ENCODE measurements at places on chromosomes 5 and 9. TPM values are rescaled to one million over a fixed set of nuclear protein-coding genes. Genes with fewer than 3 reads are reported as not detected.

- no peaks in the 10 kb centered on the region for H3K4me1 ChIP-seq
- no peaks in the 10 kb centered on the region for H3K36me3 ChIP-seq
These were observed 252.5 kb downstream of the TRPM3 start for GRCh38 chr9:70868661-70869652.

DNA sequence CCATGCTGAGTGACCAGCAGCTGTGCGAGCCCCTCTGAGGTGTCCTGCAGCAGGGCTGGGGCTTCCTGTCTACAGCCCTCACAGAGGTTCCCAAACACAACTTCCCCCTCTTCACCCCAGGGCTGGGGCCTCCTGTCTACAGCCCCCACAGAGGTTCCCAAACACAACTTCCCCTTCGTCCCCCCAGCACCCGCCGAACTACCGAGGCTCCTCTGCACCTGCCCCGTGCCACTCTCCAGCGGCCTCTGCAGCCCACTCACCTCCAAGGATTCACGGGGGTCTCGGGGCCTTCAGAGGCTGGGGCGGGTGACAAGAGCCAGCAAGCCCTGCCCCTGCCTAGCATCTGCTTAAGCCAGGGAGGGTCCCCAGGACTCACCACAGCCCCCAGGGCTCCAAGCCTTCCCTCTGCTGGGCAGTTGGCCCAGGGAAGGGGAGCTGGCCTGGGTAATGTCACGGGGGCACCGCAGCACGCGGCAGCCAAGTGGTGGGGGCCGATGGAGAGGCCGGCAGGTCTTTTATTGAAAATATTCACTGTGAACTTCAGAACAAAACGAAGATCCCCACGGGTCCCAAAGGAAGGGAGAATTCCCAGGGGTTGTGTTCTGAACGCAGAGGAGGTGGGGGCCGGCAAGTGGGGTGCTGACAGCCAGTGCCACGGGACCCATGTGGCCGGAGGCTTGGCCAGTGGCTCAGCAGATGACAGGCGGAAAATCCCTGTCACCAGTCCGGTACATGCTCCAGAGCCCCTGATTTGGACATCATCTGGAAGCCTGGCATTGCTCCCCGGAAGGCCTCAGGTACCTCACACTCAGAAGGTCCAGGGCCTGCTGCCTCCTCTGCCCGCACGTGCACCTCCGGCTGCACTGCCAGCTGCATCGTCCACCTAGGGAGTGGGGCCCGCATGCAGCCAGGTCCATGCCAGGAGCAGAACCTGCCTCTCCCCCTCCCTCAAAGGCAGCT is 125.3 kb downstream of the ADAMTS2 start:
- no peaks in the 10 kb centered on the region for H3K27me3 ChIP-seq
- H3K36me3 ChIP-seq: peaks cover 2% of the 10 kb centered on the region
- no peaks in the 10 kb centered on the region for H3K4me1 ChIP-seq
- H3K27ac ChIP-seq: no peak overlapping the region
- H3K4me3 ChIP-seq: no peak overlapping the region
- no peak for DNase-seq

GRCh38 chr5:61768692-61769281 is 436.7 kb downstream of the ZSWIM6 start:
- H3K27ac ChIP-seq: no peak overlapping the region
- H3K4me1 ChIP-seq: no peaks in the 10 kb centered on the region
- H3K36me3 ChIP-seq: no peaks in the 10 kb centered on the region
- DNase-seq: peak; percentile 14
- H3K27me3 ChIP-seq: peaks cover 6% of the 10 kb centered on the region

GRCh38 chr9:125079931-125080330 is 63.4 kb downstream of the SCAI start:
- peaks cover 16% of the 10 kb centered on the region for H3K36me3 ChIP-seq
- no peak overlapping the region for H3K4me3 ChIP-seq
- no peaks in the 10 kb centered on the region for H3K4me1 ChIP-seq
- DNase-seq: no peak
- no peak overlapping the region for H3K27ac ChIP-seq

- peak overlapping the region; percentile 59 for H3K4me3 ChIP-seq
- H3K27me3 ChIP-seq: no peaks in the 10 kb centered on the region
- H3K36me3 ChIP-seq: peaks cover 10% of the 10 kb centered on the region
- peak overlapping the region; percentile 31 for H3K27ac ChIP-seq
These were observed 28.8 kb downstream of the SMARCA2 start for GRCh38 chr9:2043881-2044462.

DNA sequence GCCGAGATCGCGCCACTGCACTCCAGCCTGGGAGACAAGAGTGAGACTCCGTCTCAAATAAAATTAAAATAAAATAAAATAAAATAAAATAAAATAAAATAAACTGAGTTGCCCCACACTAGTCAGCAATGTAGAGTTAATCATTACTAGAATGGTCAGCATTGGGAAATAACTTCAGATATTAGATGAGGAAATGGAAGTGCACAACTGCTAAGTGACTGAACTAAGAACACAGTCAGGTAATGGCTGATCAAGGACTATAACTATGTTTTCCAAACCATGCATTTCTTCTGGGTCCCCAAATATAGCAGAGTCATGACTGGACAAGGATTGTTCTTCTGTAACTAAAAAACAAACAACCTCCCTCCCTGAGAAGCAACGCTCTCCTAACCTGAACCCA is 17.1 kb downstream of the OTP start:
- no peak overlapping the region for H3K4me3 ChIP-seq
- H3K4me1 ChIP-seq: no peaks in the 10 kb centered on the region
- peaks cover 2% of the 10 kb centered on the region for H3K36me3 ChIP-seq
- no peak overlapping the region for H3K27ac ChIP-seq

GRCh38 chr5:56358703-56359681 is 125.9 kb upstream of the ANKRD55 start:
- no peaks in the 10 kb centered on the region for H3K27me3 ChIP-seq
- no peak for DNase-seq
- peaks cover under 1% of the 10 kb centered on the region for H3K36me3 ChIP-seq
- no peak overlapping the region for H3K4me3 ChIP-seq
- H3K27ac ChIP-seq: no peak overlapping the region

- H3K4me3 ChIP-seq: no peak overlapping the region
- DNase-seq: no peak
- H3K27me3 ChIP-seq: no peaks in the 10 kb centered on the region
- peaks cover 2% of the 10 kb centered on the region for H3K36me3 ChIP-seq
These were observed 25.8 kb downstream of the NADK2 start for GRCh38 chr5:36215910-36216309.

GRCh38 chr5:141570655-141571054 is 48.1 kb downstream of the DIAPH1 start:
- peak overlapping the region; percentile 76 for H3K27ac ChIP-seq
- DNase-seq: no peak

DNA sequence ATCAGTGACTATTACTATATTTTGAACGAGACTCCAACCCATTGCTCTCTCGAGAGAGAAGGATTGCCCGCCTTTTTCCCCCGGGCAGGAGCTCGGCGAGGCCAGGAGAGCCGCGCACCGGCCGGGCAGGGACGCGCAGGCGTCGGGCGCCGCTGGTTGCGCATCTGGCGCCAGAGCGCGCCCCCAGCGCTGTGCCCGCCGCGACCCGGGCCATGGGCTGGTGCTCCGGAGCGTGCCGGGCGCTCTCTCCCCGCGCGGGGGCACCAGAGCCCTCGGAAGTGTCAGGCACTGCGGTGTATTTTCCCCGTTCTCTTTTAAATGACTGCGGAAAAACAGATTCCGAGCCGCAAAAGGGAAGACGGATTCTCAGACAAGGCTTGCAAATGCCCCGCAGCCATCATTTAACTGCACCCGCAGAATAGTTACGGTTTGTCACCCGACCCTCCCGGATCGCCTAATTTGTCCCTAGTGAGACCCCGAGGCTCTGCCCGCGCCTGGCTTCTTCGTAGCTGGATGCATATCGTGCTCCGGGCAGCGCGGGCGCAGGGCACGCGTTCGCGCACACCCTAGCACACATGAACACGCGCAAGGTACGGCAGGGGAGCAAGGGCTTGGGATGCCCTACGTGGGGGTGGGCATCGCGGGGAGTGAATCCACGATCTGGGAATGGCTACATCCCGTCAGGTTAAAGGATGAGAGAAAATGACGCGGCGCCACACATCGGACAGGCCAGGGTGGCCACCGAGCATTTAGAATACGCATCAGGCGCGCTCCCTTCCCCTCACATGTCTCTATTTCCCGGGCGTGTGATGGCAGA is 1.1 kb upstream of the NTRK2 start:
- H3K27me3 ChIP-seq: peaks cover 63% of the 10 kb centered on the region
- DNase-seq: peak; percentile 69
- no peaks in the 10 kb centered on the region for H3K36me3 ChIP-seq
- H3K4me3 ChIP-seq: peak overlapping the region; percentile 76

GRCh38 chr9:123375469-123376132 is 19.6 kb downstream of the CRB2 start:
- no peak overlapping the region for H3K4me3 ChIP-seq
- no peaks in the 10 kb centered on the region for H3K4me1 ChIP-seq
- H3K36me3 ChIP-seq: no peaks in the 10 kb centered on the region
- DNase-seq: no peak
- H3K27ac ChIP-seq: no peak overlapping the region
- peaks cover 33% of the 10 kb centered on the region for H3K27me3 ChIP-seq

GRCh38 chr5:137808503-137809135 is 54.5 kb upstream of the HNRNPA0 start:
- H3K4me3 ChIP-seq: no peak overlapping the region
- H3K36me3 ChIP-seq: peaks cover 5% of the 10 kb centered on the region
- H3K27me3 ChIP-seq: no peaks in the 10 kb centered on the region

- H3K27me3 ChIP-seq: no peaks in the 10 kb centered on the region
- H3K36me3 ChIP-seq: no peaks in the 10 kb centered on the region
- no peak overlapping the region for H3K27ac ChIP-seq
These were observed 32.3 kb downstream of the RUSC2 start for GRCh38 chr9:35522187-35522586.

DNA sequence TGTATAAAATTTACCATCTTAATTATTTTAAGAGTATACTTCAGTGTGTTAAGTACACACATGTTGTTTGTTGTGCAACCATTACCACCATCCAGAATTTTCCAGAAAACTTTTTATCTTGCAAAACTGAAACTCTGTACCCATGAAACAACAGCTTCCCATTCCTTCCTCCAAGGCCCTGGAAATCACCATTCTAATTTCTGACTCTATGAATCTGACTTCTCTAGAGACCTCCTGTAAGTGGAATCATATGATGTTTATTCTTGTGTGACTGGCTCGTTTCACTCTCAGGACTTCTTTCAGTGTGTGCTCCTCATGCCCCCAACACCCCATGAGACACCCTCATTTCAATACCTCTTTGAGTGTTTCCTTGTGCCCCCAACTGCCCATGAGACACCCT is 60.4 kb upstream of the COL15A1 start:
- H3K27ac ChIP-seq: no peak overlapping the region
- H3K4me1 ChIP-seq: no peaks in the 10 kb centered on the region
- no peak for DNase-seq
- H3K4me3 ChIP-seq: no peak overlapping the region
- peaks cover 46% of the 10 kb centered on the region for H3K27me3 ChIP-seq

- DNase-seq: no peak
- no peaks in the 10 kb centered on the region for H3K4me1 ChIP-seq
- H3K4me3 ChIP-seq: no peak overlapping the region
- H3K36me3 ChIP-seq: no peaks in the 10 kb centered on the region
- peaks cover 25% of the 10 kb centered on the region for H3K27me3 ChIP-seq
These were observed 274.1 kb downstream of the SMARCA2 start for GRCh38 chr9:2289263-2289662.

GRCh38 chr5:35313291-35313690 is 83.0 kb upstream of the PRLR start:
- H3K36me3 ChIP-seq: no peaks in the 10 kb centered on the region
- H3K27ac ChIP-seq: no peak overlapping the region
- no peak for DNase-seq
- peaks cover 22% of the 10 kb centered on the region for H3K4me1 ChIP-seq
- no peak overlapping the region for H3K4me3 ChIP-seq

GRCh38 chr5:172505845-172506244 is 51.5 kb upstream of the SH3PXD2B start:
- no peak for DNase-seq
- H3K4me3 ChIP-seq: no peak overlapping the region
- H3K4me1 ChIP-seq: no peaks in the 10 kb centered on the region
- H3K36me3 ChIP-seq: no peaks in the 10 kb centered on the region

- no peaks in the 10 kb centered on the region for H3K27me3 ChIP-seq
- no peaks in the 10 kb centered on the region for H3K4me1 ChIP-seq
- H3K4me3 ChIP-seq: no peak overlapping the region
- no peaks in the 10 kb centered on the region for H3K36me3 ChIP-seq
- no peak overlapping the region for H3K27ac ChIP-seq
- DNase-seq: no peak
These were observed 364.3 kb downstream of the KCNN2 start for GRCh38 chr5:114726131-114726530.

- H3K36me3 ChIP-seq: no peaks in the 10 kb centered on the region
- no peak overlapping the region for H3K4me3 ChIP-seq
- no peak overlapping the region for H3K27ac ChIP-seq
- no peak for DNase-seq
- H3K27me3 ChIP-seq: no peaks in the 10 kb centered on the region
These were observed 394.2 kb downstream of the IRX2 start for GRCh38 chr5:2357309-2357708.

GRCh38 chr5:177317959-177318377 is 6.3 kb upstream of the MXD3 start:
- H3K4me1 ChIP-seq: peaks cover 30% of the 10 kb centered on the region
- H3K27ac ChIP-seq: no peak overlapping the region
- H3K27me3 ChIP-seq: no peaks in the 10 kb centered on the region
- H3K36me3 ChIP-seq: peaks cover 8% of the 10 kb centered on the region
- peak; percentile 76 for DNase-seq

DNA sequence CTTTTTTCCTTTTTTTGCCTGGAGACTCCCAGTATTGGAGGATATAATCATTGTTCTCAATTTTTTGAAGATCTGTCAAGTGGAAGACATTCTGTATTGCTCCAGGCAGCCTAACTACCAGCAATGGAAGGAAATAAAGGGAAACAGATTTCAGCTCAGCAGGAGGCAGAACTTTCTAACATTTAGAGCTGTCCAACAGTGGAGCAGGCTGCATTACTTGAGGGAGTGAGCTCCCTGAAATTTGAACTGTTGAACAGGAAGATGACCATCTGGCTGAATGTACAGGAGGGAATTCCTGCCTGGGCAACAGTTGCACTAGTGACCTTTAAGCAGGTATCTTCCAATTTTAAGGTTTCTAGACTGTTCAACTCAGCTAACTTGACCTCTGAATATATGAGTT is 1.1 kb upstream of the GAPVD1 start:
- no peak for DNase-seq
- H3K27me3 ChIP-seq: no peaks in the 10 kb centered on the region
- H3K4me1 ChIP-seq: peaks cover 33% of the 10 kb centered on the region
- peaks cover 6% of the 10 kb centered on the region for H3K36me3 ChIP-seq
- H3K4me3 ChIP-seq: peak overlapping the region; percentile 95

The PCDHA8 gene
- not detected for total RNA-seq

The PITX1 gene
- 0.50 TPM for total RNA-seq

The BARX1 gene
- total RNA-seq: 1.7 TPM

The CDX1 gene
- not detected for total RNA-seq

The RETREG1 gene
- total RNA-seq: 30.2 TPM

The LCN15 gene
- total RNA-seq: not detected

The IFNA13 gene
- not detected for total RNA-seq

The MYMK gene
- total RNA-seq: not detected

The MAMDC4 gene
- 14.8 TPM for total RNA-seq

The GLRA1 gene
- not detected for total RNA-seq

The OR2S2 gene
- total RNA-seq: not detected

The TNFSF15 gene
- total RNA-seq: 0.19 TPM

The EFNA5 gene
- total RNA-seq: 0.35 TPM

The ADGRD2 gene
- not detected for total RNA-seq

The GABRG2 gene
- total RNA-seq: not detected

The PCDHGC4 gene
- total RNA-seq: not detected
